ENCODE measurements at places on chromosomes 1 and 21. TPM values are rescaled to one million over a fixed set of nuclear protein-coding genes. Genes with fewer than 3 reads are reported as not detected.

Gene ADCY10
- 0.38 TPM for total RNA-seq

Gene RIMS3
- total RNA-seq = 1.0 TPM

Gene AIM2
- not detected for total RNA-seq

Gene CFAP141
- not detected for total RNA-seq

Gene CFAP107
- not detected for total RNA-seq

Gene HES3
- not detected for total RNA-seq

Gene SLX9
- total RNA-seq = 59.7 TPM

Gene FOXD3
- total RNA-seq = 0.59 TPM

Gene NMNAT1
- total RNA-seq = 2.9 TPM

Gene CHIA
- not detected for total RNA-seq

Gene RHBDL2
- 2.1 TPM for total RNA-seq

Gene IFNLR1
- 1.1 TPM for total RNA-seq

Gene MAP10
- 1.1 TPM for total RNA-seq

Gene RBP7
- 5.6 TPM for total RNA-seq

Gene CR2
- not detected for total RNA-seq

Gene S100A16
- total RNA-seq = 581 TPM

Gene NRAS
- total RNA-seq = 28.8 TPM

Gene FBXO44
- 18.2 TPM for total RNA-seq

Gene YTHDF2
- 65.4 TPM for total RNA-seq

Gene LCE3D
- 3.4 TPM for total RNA-seq

Gene RPF1
- 35.2 TPM for total RNA-seq

Gene MEGF6
- 11.2 TPM for total RNA-seq

Gene DLGAP3
- total RNA-seq = 0.26 TPM

Gene CFHR4
- not detected for total RNA-seq

Gene FCRL5
- total RNA-seq = not detected

Gene SPRR2E
- not detected for total RNA-seq

Gene FAM151A
- 0.29 TPM for total RNA-seq

Gene FCRL2
- not detected for total RNA-seq

Gene OR2L5
- not detected for total RNA-seq

Gene FUCA1
- 10.2 TPM for total RNA-seq

Gene SHISA4
- total RNA-seq = 16.9 TPM

Gene HSF2BP
- total RNA-seq = 1.8 TPM

Gene LEMD1
- not detected for total RNA-seq

Gene GPR3
- total RNA-seq = 1.8 TPM

Gene C8B
- total RNA-seq = not detected

Gene HJV
- not detected for total RNA-seq

Gene ALX3
- not detected for total RNA-seq

Gene C1orf115
- 4.6 TPM for total RNA-seq

Gene PALMD
- total RNA-seq = 0.24 TPM

Gene AHCYL1
- 52.3 TPM for total RNA-seq

Gene GUCA2B
- total RNA-seq = not detected

Gene ADAMTSL4
- total RNA-seq = 7.1 TPM

Gene PADI2
- total RNA-seq = 1.1 TPM

Gene RAB25
- not detected for total RNA-seq

Gene KCNJ6
- 4.3 TPM for total RNA-seq

Gene TSPEAR
- not detected for total RNA-seq

Gene AJAP1
- not detected for total RNA-seq

Gene HSD3B1
- total RNA-seq = not detected

Gene PARK7
- 327 TPM for total RNA-seq

Gene CRNN
- not detected for total RNA-seq

Gene KMO
- total RNA-seq = 0.53 TPM

Gene PPM1J
- total RNA-seq = 1.2 TPM

Gene KRTAP12-2
- not detected for total RNA-seq

Gene LINGO4
- not detected for total RNA-seq

All from A549 treated with Hydrocortisone at 1 μM for 4 hours (cell line).